ENCODE measurements at places on chromosomes 6 and 20. TPM values are rescaled to one million over a fixed set of nuclear protein-coding genes. Genes with fewer than 3 reads are reported as not detected.

DNA sequence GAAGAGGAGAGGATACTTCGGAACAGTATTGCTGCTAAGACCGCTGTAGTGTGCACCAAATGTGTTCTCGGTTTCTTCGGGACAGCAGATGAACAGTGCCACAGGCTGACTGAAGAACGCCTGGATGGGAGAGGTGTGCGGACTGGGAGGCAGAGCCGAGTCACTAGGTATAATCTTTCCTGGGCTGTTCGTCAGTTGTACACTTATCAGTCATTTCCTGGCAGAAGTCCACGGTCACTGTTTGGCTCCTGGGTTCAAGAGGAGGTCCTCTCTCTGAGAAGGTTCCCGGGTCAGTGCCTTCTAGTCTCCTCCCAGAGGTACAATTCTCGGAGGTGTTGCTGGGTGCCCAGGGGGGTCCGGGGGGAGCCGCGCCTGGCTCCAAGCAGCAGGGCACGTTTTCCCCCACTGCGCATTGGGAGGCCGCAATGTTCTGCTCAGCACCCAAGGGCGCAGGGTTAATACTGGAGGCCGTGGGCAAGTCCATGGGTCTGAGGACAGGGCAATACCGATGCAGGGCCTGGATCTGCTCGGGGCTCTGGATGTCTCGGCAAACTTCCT, 38.1 kb downstream of the GJA10 start:
- DNase-seq = no peak

GRCh38 chr6:36504181-36504580, 43.1 kb downstream of the STK38 start:
- no peak for DNase-seq

DNA sequence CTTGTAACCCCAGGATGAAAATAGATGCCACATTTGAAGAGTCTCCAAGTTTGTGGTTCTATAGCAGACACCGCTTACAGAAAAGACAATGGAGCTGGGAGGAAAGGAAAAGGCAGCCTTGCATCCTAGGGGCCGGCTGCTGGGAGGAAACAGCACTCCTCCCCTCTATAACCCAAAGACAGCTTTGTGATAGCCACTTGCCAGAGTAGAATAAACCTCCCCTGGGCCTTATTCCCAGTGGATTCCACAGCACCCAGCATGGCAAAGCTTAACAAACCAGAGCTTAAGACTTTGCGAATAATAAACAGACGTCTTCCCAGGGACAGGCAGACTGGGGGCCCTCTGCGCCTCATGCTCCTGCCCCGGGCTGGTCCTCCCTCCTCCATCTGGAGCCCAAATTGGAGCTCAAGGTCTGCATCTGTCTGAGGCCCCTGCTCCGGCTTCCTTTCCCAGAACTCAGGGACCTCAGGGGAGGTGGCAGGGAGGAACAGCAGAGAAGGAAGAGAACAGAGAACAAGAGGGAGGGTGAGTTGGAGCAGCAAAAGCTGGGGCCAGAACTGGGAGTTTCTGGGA, 8.8 kb upstream of the TAF8 start:
- DNase-seq = peak; percentile 41

- no peak for DNase-seq
These were observed 34.8 kb upstream of the RUNX2 start for GRCh38 chr6:45293306-45293705.

DNA sequence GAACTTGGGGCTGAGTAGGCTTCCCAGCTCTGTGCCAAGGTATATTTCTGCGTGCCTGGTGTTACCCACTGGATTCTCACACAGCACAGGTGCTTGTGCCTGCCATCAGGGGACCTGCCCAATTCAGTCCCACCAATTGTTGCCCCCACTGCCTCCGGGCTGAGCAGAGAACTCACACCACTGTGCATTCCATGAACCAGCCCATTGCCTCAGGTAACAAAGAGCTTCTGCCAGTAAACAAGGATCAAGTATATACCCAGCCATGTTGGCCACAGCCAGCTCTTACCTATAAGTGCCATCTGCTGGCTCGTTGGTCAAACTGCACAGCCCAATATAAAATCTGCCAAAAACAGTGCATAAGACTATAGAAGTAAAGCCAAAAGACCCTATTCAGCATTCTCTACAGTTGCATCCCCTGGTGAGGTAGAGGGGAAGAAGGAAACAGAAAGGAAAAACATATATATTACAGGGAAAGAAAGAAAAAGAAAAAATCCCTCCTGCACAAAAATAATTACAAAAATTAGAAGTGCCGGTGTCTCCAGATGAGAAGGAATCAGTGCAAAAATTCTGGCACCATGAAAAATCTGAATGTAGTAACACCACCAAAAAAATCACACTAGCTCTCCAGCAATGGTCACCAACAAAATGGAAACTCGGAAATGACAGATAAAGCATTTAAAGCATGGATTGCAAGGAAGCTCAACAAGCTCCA, 241.4 kb downstream of the IBTK start:
- no peak for DNase-seq

DNA sequence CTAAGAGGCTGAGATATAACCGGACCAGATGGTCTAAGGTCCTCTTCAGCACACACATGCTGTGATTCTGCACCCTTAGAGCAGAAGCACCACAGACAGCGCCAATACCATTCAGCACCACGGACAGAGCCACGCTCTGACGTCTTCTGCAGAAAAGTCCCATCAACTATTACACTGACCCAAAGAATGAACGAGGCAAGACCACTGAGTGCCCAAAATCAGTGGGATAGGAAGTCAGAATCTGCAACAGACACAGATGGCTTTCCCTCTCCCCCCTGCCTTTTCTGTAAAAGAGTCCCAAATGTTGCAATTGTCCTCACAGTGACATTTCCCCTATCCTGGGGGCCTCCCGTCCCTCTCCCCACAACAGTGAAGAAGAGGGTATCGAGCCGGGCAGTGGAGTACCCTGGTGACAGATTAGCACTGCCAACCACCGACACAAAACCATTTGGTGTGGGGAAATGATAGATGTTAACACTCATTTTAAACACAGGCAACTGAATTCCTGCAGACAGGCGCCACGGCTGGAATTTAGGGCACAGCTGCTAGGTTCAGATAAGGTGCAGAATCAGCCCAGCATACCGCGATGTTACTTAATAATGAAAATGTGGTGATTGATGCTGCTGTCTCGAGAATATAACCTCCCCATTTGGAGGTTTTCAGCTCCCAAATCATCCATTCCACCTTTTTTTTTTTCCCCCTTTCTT, 66.6 kb upstream of the CTNNBL1 start:
- peak; percentile 36 for DNase-seq

GRCh38 chr6:10518557-10519407, 2.4 kb upstream of the GCNT2 start:
- no peak for DNase-seq

The MRAP2 gene
- total RNA-seq = not detected

The CDYL gene
- 21.6 TPM for total RNA-seq

The MTFR2 gene
- total RNA-seq = not detected

The KHDRBS2 gene
- total RNA-seq = not detected
